ENCODE measurements at places on chromosomes 6 and 20.

GRCh38 chr6:34223381-34223955, 13.2 kb upstream of the HMGA1 start:
- no peak for DNase-seq

DNA sequence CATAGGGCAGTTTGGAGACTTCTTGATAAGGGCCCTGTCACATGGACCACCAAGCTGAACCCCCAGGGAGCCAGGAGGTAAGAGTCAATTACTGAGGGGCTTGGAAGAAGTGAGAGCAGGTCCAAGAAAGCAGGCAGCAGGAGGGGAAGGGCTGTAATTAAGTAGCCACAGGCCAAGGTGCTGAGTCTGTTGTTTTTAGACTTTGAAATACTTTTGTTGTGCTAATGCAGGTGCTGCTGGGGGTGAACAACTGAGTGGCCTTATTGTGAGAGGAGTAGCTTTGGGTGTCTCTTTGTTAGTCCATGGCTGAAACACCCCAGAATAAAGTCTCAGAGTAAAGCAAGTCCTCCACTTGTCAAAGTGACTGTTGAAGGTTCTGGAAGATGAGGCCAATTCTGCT, 267.0 kb upstream of the SUPT3H start:
- DNase-seq = no peak

- DNase-seq = no peak
Observed at GRCh38 chr6:109183109-109183650, 87.9 kb downstream of the CEP57L1 start.

- DNase-seq = no peak
Observed at GRCh38 chr6:39520916-39521315, 198.4 kb upstream of the KCNK16 start.

DNA sequence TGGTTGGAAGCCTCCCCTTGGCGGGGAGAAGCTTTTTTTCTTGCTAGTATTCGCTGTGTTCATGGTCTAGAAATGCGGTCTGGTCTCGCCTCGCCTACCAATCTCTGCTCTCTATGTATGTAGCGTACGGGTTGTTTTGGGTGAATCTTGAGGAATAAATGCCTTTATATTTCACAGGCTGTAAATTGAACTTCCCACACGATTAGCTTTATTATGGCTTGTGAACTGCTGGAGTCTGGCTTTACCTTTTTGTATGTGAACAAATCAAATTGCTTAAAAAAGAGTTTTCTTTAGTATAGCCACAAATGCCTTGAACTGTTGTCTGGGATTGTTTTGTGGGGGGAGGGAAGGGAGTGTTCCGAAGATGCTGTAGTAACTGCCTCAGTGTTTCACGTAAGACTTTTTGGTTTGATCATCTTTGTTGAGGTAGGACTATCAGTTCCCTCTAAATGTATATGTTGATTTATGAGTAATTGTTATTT, 2.2 kb downstream of the INSM1 start:
- DNase-seq = no peak

DNA sequence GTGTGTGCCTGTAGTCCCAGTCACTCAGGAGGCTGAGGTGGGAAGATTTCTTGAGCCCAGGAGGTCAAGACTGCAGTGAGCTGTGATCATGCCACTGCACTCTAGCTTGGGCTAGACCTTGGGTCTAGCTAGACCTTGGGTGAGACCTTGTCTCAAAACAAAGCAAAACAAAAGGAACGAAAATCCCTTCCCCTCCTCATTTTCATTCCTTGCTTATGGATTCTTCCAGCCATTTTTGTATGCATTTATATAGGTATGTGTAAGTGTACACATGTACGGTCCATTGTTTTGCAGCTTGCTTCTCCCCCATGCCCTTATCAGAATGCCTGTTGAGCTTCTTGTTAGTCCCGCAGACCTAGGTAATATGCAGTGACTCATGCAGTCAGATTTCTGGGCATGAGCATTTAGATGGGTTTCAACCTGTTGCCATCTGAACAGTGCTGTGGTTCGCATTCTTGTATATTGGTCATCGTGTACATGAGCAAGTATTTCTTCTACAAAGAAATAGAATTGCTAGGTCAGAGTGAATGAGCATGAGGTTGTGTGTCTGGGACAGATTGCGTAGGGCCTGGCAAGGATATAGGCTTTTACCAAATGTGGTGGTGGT, 73.2 kb downstream of the ATRN start:
- no peak for DNase-seq

DNA sequence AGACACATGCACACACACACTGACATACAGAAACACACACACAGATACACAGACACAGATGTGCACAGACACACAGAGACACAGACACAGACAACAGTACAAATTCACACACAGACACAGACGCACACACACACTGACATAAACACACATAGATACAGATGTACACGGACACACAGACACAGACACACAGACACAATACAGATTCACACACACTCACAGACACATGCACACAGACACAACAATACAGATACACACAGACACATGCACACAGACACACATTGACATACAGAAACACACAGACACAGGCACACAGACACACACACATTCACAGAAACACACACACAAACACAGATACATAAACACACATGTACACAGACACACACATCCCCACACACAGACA, 183.6 kb downstream of the SMOC2 start:
- no peak for DNase-seq

- DNase-seq = no peak
Observed at GRCh38 chr20:1324598-1325172, 4.3 kb downstream of the SDCBP2 start.

GRCh38 chr20:47102629-47103028, 208.0 kb downstream of the EYA2 start:
- no peak for DNase-seq

- DNase-seq = no peak
Observed at GRCh38 chr6:34916348-34916967, 27.4 kb downstream of the ANKS1A start.

GRCh38 chr20:34006619-34007018, 12.9 kb downstream of the RALY start:
- DNase-seq = no peak

- no peak for DNase-seq
Observed at GRCh38 chr6:149140137-149140909, 177.2 kb upstream of the TAB2 start.

GRCh38 chr6:2875359-2876191, 27.5 kb downstream of the SERPINB9 start:
- peak; percentile 43 for DNase-seq

GRCh38 chr6:119129968-119130484, 51.6 kb upstream of the FAM184A start:
- DNase-seq = no peak

DNA sequence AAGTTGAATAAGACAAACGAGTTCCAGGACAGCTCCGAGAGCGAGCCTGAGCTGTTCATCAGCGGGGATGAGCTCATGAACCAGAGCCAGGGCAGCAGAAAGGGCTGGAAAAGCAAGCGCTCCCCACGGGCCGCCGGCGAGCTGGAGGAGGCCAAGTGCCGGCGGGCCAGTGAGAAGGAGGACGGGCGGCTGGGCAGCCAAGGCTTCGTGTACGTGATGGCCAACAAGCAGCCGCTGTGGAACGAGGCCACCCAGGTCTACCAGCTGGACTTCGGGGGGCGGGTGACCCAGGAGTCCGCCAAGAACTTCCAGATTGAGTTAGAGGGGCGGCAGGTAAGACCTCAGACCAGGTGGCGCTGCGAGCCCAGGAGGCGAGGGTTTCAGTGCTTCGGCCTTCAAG, 56.0 kb upstream of the TMEM181 start:
- no peak for DNase-seq

DNA sequence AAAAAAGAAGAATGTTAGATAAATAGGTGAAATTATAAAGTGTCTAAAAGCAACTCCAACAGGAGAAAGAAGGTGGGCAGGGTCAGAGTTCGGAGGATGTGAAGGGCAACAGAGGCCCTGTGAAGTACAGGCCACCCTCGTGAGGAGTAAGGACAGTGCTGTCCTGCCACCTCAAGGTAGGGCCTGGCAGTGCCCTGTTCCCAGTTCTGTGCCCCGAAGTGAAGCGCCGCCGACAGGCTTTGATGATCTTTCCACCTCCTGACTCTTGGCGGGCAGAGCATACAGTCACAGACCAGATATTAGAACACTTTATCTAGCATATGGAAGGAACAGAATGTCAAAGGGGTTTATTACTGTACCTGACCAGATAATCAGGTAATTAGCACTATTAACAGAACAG, 75.8 kb downstream of the GJA10 start:
- no peak for DNase-seq

GRCh38 chr6:80742481-80742880, 636.0 kb downstream of the BCKDHB start:
- DNase-seq = no peak

GRCh38 chr6:16047435-16047990, 81.4 kb upstream of the MYLIP start:
- DNase-seq = no peak

- DNase-seq = no peak
Observed at GRCh38 chr6:52503323-52503747, 73.5 kb downstream of the TRAM2 start.

DNA sequence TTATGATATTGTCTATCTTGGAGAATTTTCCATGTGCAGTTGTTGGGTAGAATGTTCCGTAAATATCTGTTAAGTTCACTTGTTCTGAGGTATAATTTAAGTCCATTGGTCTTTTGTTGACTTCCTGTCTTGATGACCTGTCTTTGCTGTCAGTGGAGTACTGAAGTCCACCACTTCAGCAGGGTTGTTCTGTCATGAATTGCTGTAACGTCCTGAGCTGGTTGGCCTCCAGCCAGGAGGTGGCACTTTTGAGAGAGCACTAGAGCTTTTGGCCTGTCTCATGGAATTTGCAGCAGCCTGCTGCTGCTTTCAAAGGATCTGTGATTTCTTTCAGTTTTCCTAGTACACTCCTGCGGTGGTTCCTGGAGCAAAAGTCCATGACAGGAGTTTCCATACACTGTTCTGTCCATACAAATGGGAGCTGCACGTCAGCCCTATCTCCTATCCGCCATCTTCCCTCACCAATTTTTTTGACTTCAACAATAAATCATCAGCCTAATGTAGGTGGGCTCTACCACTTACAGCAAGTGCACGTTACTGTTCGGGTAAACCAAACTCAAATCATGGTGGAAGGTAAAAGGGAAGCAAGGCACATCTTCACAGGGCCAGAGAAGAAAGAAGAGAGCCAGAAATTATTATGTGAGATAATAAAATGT, 46.9 kb upstream of the TRERF1 start:
- no peak for DNase-seq

GRCh38 chr6:137518386-137518983, 24.3 kb upstream of the OLIG3 start:
- DNase-seq = no peak

DNA sequence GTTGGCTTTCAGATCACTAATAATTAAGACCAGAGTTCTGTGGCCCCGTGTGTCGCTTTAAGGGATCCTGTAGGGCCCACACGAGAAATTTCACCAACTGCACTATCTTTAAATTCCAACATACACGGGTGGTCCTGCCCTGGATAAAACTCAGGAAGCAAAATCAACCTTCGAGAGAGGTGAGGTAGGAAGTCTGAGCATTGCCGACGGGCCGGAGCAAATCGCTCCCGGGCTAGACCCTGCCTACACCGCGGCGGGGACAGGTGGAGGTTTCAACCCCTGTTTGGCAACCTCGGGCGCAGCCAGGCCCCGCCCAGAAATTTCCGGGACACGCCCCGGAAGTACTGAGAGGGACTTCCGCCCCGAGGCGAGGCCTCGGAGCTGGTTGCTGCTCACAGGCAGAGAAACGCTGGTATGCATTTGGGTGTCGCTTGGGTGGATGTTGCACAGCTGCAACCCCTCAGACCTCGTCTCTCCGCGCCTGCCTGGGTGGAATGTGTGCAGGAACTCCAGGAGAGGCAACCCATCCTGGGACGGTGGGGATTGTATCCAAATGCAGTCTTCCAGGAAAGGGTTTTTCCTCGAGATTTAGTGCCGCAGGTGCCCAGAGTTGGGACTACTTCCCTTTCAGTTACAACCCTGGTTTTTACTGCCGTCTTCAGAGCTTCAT, 19.9 kb downstream of the ZKSCAN8 start:
- DNase-seq = peak; percentile 39

DNA sequence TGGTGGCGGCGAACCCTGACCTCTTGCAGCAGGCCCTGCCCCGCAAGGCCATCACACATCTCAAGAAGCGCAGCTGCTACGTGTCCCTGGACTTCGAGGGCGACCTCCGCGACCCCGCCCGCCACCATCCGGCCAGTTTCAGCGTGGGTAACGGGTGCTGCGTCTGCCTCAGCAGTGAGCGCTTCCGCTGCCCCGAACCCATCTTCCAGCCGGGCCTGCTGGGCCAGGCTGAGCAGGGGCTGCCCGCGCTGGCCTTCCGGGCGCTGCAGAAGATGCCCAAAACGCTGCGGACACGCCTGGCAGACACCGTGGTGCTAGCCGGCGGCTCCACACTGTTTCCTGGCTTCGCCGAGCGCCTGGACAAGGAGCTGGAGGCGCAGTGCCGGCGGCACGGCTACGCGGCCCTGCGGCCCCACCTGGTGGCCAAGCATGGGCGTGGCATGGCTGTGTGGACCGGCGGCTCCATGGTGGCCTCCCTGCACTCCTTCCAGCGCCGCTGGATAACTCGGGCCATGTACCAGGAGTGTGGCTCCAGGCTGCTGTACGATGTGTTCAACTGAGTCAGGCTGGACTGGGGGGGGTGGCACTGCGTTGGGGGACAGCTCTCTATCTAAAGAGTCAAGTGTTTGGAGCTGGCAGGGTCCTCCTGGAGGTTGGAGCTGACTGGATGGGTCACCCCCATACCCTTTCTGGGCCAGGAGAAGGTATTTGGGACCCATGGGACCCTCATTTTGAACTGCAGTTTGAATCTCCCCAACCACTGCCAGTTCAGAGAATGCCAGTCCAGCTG, 1.1 kb downstream of the ACTL10 start:
- DNase-seq = no peak

GRCh38 chr20:48673507-48673906, 154.3 kb downstream of the PREX1 start:
- no peak for DNase-seq

DNA sequence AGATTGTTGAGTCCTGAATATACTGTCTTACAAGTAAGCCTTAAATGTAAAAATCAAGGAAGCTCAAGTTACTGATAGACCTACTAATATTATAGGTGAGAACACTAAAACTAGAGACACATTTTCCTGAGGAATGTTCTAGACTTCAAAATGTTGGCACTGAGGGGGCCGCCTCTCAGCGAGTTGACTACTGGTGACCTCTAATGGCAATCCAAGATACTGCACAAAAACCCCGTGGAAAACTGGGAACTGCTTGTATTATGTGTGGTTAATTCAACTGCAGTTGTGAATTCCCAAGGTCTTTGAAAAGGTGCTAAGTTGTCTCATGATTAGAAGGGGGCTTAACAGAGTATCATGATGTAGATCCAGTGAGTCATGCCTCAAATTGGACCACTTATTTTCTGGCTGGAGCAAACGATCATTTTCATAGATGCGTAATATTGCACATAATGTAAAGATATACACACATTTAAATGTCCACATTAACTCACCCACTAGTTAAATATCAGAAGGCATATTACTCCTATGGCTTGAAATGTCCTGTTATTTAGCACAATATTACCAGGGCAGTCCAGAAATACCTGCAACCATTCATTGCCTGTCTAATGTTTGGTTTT, 336.2 kb downstream of the FOXA2 start:
- peak; percentile 29 for DNase-seq

DNA sequence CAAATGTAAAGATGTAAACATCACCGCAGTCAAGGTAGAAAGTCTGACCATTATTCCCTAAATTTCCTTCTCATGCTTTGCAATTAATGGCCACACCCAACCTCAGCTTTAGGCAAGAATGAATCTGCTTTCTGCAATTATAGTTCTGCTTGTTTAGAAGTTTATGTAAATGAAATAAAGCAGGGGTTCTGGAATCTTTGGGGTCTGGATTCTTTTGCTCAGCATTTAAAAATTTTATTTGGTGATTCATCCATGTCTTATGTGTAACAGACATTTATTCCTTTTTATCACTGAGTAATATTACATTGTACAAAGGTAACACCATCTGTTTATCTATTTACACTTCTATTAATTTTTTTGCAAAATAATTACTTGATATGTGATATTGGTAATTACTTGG, 613.6 kb downstream of the UTRN start:
- no peak for DNase-seq

Measured in neuronal stem cell (in vitro differentiated cells).